Stimulated activated CD4-positive, alpha-beta T cell treated with anti-CD3 and anti-CD28 coated beads, Interleukin-1b, Interleukin-23, amount 100 ng/mL, for 24 hours (primary cell): ENCODE measurements at places on chromosomes 16 and 17.

- no peak for DNase-seq
Measured at GRCh38 chr17:57862694-57863667, 13.1 kb upstream of the MRPS23 start.

- DNase-seq, result no peak
Measured at GRCh38 chr16:56824331-56824730, 40.7 kb upstream of the SLC12A3 start.

GRCh38 chr16:1167276-1168107 lies 14.6 kb downstream of the CACNA1H start:
- no peak for DNase-seq

- DNase-seq, result no peak
Measured at GRCh38 chr17:17514993-17515933, 19.1 kb upstream of the RASD1 start.

DNA sequence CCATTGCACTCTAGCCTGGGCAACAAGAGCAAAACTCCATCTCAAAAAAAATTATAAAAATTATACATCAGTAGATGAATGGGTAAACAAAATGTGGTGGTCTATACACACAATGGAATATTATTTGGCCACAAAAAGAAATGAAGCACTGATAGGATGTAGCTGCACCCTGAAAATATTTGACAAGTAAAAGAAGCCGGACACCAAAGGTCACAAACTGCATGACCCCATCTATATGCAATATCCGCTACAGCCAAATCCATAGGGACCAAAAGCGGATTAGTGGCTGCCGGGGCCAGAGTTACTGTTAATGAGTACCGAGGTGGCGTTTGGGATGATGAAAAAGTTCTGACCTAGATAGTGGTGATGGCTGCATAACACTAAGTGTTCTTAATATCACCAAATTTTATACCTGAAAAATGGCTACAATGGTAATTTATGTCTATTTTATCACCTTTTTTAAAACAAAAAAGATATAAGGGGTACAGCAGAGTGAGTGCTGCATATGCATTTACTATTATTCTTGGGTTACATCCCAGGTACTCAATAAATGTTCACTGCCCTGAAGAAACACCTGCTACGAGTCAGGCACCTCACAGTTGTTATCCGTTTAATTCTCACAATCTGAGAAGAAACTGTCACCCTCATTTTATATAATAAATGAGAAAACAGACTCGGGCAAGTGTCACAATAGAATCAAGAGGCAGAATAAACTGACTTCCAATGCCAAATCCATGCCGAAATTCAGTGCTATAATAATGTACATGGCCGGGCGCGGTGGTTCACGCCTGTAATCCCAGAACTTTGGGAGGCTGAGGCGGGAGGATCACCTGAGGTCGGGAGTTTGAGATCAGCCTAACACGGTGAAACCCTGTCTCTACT lies 807 bp upstream of the HBQ1 start:
- DNase-seq, result no peak

- DNase-seq, result no peak
Measured at GRCh38 chr16:68711421-68712139, 25.5 kb upstream of the CDH1 start.

- DNase-seq, result no peak
Measured at GRCh38 chr16:5323284-5324141, 225.9 kb upstream of the EEF2KMT start.

DNA sequence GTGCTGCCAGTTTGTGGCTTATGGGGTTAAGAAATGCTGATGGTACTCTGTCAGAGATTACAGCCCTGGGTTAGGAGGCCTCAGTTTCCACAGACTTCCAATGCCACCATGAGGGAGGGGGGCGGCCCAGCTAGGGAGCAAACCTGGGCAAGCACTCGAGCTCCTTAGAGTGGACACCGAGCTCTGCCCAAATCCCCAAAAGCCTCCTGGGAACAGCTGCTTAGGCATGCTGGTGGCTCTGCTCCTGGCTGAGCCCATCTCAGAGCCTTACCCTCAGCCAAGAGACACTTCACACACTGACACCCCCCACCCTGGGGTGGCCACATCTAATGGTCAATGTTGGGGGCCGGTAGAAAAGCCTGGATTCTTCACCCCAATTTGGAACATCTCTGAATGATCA lies 66.1 kb downstream of the C16orf78 start:
- DNase-seq, result no peak

DNA sequence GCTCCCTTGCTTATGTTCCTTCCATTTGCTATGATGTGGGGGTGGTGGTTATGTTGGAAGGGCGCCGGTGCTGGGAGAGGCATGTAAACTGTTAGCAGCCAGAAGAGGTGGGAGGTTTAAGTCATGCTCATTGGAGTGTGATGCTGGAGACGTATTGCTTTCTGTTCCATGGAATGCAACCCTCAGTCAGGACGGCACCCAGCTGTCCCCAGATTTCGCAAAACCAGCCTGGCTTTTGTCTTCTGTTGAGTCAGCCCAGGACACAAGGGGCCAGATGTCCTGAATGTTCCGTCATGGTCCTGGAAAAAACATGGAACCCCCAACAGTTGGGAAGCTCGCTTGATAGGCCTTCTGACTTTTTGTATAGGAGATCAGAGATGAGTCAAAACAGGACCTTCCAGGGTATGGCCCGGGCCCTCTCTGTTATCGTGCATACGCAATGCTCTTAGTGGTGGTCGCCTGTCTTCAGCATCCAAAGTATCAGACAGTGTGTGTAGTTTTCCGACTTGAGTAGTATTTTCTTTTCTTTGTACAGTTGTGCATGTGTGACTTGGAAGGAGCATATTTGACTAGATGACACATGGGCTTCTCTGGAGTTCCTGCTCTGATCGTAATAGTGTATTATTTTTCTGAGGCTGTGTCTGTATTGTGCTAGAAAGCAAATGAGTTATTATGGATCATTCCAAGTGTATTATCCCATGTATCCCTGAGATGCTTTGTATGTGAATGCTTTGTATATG lies 201.9 kb downstream of the SNX29 start:
- no peak for DNase-seq

DNA sequence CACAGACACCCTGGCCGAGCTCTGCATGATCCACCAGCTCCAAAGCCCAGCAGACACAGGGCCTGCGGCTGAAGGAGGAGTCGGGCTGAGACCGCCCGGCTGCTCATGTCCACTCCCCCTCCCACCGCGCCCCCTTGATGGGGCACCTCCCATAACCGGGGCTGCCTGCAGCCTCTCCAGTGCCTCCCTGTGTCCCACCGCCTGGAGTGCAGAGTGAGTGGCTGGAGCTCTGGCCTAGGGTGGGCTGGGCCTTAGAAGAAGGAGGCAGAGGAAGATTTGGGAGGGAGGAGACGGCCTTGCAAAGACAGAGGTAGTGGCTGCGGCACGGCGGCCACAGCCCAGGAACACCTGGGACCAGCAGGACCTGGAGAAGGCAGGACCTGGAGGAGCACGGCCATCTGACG lies 4.0 kb downstream of the CBFA2T3 start:
- DNase-seq, result no peak

- no peak for DNase-seq
Measured at GRCh38 chr16:26530584-26531289, 536.0 kb upstream of the C16orf82 start.

GRCh38 chr16:84800158-84800978 lies 19.4 kb upstream of the CRISPLD2 start:
- no peak for DNase-seq

- no peak for DNase-seq
Measured at GRCh38 chr16:50550866-50551641, 2.9 kb downstream of the NKD1 start.

DNA sequence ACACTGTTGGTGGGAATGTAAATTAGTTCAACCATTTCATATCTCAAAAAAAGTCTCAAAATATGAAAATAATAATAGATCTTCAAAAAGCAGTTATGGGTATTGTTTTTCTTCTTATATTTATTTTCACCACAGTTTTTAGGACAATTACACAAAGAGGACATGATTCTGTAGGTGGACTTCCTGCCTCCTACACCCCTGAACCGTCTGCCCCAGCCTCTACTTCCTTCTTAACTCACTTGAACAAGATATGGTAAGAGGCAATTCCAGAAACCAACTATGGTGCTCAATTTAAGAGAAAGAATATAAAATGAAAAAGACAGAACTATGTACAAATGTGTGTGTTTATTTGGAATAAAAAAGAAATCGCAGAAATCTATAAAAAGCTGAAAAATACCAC lies 74.1 kb upstream of the MON1B start:
- no peak for DNase-seq

GRCh38 chr16:82769845-82770244 lies 143.1 kb downstream of the CDH13 start:
- DNase-seq, result no peak

- no peak for DNase-seq
Measured at GRCh38 chr17:32755045-32755805, 121.7 kb downstream of the MYO1D start.

- DNase-seq, result peak; percentile 59
Measured at GRCh38 chr17:15502369-15503112, 35.1 kb upstream of the CDRT4 start.

DNA sequence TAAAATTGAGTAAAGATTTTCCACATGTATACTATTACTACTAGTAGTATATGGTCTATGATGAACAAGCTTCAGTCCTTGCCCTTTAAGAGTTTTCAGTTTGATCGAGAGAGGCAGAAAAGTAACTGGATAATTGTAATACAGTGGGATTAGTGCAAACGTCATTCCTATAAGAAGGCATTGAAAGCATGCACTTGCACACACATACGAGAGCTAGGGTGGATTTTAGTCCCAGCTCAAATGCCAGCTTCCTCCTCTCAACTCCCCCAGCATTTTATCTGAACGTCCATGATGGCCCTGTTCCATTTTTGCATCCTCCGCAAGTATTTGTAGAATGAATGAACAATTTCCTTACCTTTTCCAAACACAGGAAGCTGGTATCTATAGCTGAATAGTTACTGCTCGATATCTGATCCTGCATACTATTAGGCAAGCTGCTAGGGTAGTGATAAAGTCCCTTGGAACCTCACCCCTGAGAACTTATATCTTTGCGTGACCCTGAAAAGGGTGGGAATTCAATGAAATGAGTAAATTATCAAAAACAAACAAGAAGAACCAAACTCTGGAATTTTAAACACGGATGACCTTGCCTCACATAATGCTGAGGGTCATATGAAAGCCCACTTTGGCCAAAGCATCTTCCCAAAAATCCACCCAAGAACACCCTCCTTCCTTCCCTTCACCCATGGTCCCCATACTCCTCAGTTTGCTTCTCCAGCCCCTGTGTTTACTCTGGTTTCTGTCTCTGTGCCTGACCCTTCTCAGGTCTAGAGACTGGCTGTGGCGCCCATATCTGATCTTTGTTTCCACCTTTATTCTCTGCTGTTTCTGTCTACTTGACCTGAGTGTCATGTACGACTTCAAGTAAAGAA lies 60.5 kb downstream of the TMEM100 start:
- DNase-seq, result no peak

GRCh38 chr17:63495491-63495890 lies 18.6 kb downstream of the ACE start:
- no peak for DNase-seq

GRCh38 chr17:46262271-46262670 lies 32.7 kb upstream of the LRRC37A start:
- no peak for DNase-seq

DNA sequence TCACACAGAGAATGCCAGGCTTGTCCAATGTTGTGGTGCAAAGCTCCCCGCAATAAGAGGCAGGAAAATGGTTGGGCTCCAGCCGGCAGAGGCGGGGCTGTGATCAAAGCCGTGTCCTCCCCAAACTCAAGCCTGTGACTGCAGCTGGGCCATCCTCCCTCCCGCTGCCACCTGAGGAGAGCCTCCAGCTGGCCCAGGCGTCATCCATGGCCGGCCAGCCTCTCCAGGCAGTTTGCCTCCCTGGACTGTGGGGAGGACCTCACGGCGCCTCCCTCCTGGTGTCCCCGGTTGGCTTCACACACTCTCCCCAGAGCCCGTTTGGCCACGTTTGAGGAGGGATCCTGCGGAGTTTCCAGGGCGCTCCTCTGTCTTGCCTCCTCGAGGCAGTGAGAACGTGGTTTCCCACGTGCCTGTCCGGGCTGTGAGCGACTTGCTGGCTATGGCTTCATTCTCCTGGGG lies 134.1 kb downstream of the IRF8 start:
- DNase-seq, result no peak

- DNase-seq, result no peak
Measured at GRCh38 chr17:56171186-56171959, 18.1 kb downstream of the ANKFN1 start.

GRCh38 chr17:47864791-47865216 lies 13.8 kb upstream of the SP6 start:
- no peak for DNase-seq

DNA sequence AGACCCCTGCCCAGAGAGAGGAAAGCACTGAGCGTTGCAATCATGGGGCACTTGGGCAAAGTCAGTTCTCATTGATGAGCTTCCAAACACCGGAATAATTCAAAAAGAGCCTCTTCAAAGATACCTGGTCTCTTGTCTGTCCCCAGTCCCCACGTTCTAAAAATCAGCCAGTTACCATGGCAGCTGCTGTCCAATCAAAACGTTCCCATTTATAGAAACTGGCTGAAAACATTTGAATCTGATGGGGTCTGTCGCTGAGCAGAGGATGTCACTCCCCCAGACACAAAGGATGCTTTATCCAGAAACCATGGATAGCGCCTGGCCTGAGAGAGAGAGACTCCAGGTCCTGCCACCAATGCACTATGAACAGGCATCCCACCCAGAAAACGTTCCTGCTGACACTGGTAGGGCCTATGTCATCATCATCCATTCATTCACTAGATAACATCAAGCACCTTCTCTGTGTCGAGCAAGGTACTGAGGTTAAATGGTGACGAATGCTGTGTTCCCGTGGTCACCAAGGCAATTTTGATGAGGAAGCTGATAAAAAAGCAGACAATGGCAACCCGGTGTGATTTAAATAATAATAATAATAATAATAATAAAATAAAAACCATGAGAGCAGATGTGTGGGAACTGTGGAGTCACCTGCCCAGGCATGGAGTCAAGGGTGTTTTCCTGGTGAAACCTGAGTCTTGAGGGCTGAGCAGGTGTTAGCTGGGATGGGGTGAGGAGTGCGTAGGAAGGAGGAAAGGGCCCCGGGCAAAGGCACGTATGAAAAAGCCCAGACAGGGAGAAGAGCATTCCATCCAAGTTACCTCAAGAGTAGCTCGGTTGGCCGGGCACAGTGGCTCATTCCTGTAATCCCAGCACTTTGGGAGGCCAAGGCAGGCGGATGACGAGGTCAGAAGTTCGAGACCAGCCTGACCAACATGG lies 19.0 kb upstream of the CALB2 start:
- DNase-seq, result no peak
